ENCODE measurements at places on chromosomes 4 and X.

GRCh38 chr4:5662555-5662954 lies 45.8 kb downstream of the EVC2 start:
- no peak for DNase-seq

GRCh38 chrX:11678158-11678557 lies 12.4 kb upstream of the ARHGAP6 start:
- no peak for DNase-seq

GRCh38 chr4:146243141-146243882 lies 29.0 kb downstream of the REELD1 start:
- no peak for DNase-seq

- peak; percentile 73 for DNase-seq
Observed at GRCh38 chr4:101419336-101420135, 72.2 kb upstream of the PPP3CA start.

DNA sequence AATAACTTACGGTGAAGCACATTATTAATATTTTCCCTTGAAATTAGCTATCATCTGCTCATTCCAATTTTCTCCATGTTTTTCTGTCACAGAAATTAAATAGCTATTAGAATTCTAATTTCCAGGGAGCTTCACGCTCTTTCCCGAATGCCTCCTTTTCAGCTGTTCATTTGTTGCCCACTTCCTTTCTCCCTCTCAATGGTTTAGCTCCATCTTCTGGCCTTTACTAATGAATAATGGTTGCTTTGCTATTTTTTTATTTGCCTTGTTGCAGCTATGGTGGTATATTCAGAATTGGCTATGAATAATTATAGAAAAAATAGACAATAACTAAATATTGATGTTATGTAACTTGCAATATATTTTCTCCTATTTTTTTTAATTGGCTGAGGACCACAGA lies 70.5 kb downstream of the GRIA2 start:
- DNase-seq = no peak

- no peak for DNase-seq
Observed at GRCh38 chrX:87425618-87426017, 92.0 kb upstream of the KLHL4 start.

GRCh38 chr4:68250151-68250930 lies 4.8 kb upstream of the TMPRSS11B start:
- no peak for DNase-seq

GRCh38 chr4:19888587-19888986 lies 363.1 kb upstream of the SLIT2 start:
- no peak for DNase-seq

- no peak for DNase-seq
Observed at GRCh38 chr4:16225863-16226815, at the start of gene TAPT1. Gene TAPT1, minus strand, starts transcription at chr4:16226471. Its CDS starts 14 bp downstream, at chr4:16226457.

- no peak for DNase-seq
Observed at GRCh38 chr4:2734612-2735011, 21.5 kb downstream of the TNIP2 start.

DNA sequence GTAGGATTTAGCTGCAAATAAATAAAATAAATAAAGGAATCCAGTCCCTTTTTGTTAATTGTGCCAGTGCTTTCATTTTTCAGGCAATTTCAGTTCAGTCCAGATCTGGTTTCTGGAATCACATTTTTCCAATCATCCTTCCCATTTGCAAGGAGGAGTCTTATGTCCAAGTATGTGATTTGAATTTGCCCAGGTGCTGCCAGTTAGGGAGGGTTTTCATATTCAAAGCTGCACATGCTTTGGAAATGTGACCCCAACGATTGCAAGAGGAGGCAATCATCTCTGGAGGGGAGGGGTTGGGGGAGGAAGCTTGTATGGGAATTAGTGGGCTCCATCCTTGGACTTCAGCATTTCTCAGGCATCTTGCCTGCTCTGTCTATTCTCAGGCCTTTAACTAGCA lies 4.4 kb downstream of the PLAC1 start:
- no peak for DNase-seq

GRCh38 chrX:100731441-100732281 lies at the start of gene SYTL4:
Gene SYTL4, minus strand, starts transcription at chrX:100732121. Its CDS starts 30,084 bp downstream, at chrX:100702037.
- no peak for DNase-seq

- no peak for DNase-seq
Observed at GRCh38 chr4:154312246-154312645, 179.4 kb downstream of the DCHS2 start.

DNA sequence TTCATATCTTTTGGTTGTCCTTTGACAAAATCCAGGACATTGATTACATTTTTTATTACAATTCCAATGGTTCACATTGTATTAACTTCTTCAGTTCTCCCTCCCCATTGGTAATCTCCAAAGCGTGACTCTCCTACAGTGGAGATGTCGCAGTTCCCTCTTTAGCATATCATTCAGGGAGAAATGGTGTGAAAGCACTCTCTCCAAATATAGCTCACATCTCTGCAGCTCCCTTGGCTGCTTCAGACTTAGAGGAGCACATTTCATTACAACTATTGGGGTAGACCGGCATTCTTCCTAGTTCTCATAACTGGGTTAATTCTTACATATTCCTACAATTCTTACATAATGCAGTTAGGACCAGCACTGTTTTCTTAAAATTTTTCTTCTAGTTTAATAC lies 25.3 kb downstream of the RNF150 start:
- DNase-seq = no peak

DNA sequence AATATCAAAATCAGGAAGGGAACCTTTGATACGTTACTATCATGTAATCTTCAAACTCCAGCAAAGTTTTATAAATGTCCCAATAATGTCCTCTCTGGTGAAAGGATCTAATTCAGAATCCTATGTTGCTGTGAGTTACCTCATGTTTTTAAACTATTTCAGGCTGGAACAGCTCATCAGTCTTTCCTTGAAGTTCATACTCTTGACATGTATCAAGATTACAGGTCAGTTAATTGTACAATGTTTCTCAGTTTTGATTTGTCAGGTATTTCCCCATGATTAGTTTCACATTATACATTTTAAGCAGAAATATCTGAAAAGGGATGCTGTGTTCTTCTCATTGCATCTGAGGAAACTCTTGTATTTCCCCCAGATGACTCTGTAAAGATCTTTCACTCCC lies 136.5 kb upstream of the HS3ST1 start:
- no peak for DNase-seq

- DNase-seq = no peak
Observed at GRCh38 chrX:8726031-8726652, 5.8 kb downstream of the ANOS1 start.

DNA sequence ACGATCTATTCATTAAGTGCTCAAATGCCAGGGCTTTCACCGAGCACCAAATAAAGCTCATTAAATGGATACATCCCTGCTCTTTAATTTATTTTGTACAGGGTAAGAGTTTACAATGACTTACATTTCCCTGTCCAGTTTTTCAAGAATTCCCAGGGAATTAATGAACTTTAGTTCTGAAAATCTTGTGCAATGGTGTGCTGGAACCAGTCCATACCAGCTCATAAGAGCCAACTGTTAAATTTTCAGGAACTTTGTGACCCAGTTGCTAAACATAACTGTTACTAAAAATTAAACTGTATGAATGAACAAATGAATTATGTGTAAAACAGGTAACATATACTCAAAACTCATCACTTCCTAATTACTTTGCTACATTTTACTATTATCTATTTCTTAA lies 191.7 kb upstream of the RASGEF1B start:
- no peak for DNase-seq

GRCh38 chr4:169293343-169294176 lies 22.8 kb upstream of the SH3RF1 start:
- DNase-seq = no peak

DNA sequence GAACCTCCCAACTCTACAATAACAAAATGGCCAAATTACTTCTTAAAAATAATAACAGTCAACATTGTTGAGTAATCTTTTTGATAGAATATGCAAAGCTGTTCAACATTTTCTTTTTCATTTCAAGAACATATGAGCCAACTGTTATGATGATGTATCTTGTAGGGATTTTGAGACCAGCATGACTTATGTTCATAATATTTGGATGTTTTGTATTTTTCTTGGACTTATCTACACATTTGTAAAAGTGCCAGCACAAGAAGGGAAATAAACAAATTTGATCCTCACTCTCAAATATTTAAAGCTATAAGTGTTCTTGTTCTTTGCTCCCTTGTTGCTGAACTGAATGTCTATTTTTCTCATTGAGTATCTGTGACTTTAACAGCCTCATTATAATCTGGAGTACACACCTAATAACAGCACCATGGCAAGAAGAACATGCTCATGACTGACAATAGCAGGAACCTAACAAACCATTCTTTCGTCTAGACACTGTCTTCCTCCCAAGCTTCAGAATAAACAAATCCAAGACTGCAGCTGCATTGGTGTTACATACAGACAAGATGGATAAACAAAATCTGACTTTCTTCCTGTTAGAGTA lies 1049.7 kb downstream of the FAT4 start:
- no peak for DNase-seq

DNA sequence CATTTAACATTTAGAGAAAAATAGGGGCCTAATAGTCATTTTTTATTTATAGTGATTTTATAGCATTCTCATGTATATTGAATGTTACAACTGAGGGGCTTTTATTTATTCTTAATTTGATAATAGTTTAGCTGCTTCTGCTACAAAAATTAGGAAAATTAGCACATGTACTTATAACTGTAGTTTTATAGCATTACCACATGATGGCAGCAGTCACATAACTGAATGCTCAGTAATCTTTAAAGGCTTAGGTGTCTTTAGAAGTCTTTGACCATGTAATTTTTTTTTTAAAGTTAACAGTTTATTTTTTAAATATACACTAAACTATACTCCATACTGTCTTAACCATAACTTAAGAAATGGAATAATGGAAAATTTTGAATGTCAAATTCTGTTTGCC lies 136.6 kb downstream of the STAG2 start:
- DNase-seq = no peak

DNA sequence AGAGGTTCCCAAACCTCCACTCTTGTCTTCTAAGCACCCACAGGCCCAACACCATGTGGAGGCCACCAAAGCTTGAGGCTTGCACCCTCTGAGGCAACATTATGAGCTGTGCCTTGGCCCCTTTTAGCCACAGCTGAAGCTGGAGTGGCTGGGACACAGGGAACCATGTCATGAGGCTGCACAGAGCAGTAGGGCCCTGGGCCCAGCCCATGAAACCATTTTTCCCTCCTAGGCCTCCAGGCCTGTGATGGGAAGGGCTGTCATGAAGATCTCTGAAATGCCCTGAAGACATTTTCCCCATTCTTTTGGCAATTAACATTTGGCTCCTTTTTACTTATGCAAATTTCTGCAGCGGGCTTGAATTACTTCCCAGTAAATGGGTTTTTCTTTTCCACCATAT lies 14.8 kb downstream of the RBMXL3 start:
- DNase-seq = no peak

- DNase-seq = no peak
Observed at GRCh38 chrX:151680805-151681204, 14.5 kb upstream of the PRRG3 start.

- no peak for DNase-seq
Observed at GRCh38 chr4:100278567-100278966, 88.3 kb upstream of the DDIT4L start.

- DNase-seq = no peak
Observed at GRCh38 chr4:115090483-115091075, 22.8 kb downstream of the NDST4 start.

DNA sequence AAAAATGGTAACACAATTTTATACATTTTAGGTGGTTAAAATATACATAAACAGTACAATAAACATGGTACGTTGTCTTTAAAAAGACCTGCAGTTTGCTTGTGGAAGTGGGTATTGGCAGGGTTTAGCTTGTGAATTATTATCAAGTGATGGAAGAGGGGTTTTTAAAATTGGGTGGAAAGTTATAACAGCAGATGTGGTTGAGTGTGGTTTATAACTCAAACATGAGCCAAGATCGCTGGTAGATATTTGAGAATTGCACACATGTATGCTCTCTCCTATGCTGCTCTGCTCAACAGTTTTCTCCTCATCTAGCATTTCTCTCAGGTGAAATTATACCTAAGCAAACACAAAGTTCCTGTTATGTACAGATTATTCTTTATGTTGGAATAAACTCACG lies 14.0 kb downstream of the EPGN start:
- no peak for DNase-seq

- no peak for DNase-seq
Observed at GRCh38 chr4:187451776-187452175, 543.8 kb upstream of the ZFP42 start.

DNA sequence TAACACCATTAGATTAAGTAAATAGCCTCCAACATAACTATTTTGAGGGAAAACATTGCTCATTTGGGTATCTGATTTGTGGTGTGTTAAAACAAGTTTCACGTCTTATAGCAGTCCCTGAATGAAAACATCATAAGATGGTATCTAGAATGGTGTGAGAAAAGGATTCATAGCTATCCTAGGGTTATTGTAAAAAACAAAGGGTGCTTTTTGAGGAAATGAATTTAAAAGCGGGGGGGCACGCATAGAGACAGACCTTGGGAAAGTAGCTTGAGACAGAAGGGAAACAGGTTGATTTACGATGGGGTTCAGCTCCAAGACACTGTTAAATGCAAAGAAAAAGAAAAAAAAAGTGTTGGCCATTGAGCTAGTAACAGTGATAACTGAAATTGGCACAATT lies 768 bp upstream of the CXCL10 start:
- no peak for DNase-seq

DNA sequence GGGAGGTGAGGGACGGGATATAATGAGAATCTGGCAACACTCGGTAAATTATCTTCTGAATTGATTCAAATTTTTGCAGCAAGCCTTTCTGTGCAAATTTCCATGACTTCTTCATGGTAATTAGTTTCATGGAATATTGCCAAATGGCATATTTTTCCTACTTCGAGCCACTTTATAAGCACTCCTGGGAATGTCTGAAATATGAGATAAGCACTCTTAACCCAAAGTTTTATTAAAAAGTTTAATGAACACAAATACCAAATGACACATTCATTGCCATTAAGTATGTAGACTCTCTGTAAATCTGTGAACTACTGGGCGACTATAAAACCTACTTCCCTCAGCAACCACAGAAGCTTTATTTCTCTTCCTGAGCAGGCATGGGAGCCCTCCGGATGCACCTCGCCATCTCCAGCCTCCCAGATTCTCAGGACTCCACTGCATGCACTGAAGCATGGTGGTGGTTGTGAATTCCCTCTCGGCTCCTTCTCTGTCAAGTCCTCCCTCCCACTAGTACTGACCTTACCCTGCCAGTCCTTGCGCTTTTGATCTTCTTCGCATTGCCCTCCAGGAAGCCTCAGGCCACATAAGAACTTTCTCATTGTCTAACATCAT lies 154.4 kb upstream of the RPL34 start:
- DNase-seq = no peak

DNA sequence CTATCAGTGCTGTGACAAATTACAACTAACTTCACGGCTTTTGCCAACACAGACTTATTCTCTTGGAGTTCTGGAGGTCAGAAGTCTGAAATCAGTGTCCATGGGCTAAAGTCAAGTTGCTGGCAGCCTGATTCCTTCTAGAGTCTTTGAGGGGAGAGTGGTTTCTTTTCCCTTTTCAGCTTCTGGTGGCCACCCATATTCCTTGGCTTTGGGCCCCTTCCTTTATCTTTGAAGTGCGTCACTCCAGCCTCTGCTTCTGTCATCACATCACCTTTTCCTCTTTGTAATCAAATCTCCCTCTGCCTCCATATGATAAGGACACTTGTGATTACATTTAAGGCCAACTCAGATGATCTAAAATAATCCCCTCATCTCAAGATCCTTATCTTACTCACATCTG lies 9.0 kb downstream of the FAM114A1 start:
- no peak for DNase-seq
